ENCODE measurements at places on chromosomes 1 and 21. TPM values are rescaled to one million over a fixed set of nuclear protein-coding genes. Genes with fewer than 3 reads are reported as not detected.

GRCh38 chr1:168230709-168231108 is 4.9 kb downstream of the SFT2D2 start:
- no peak for DNase-seq

DNA sequence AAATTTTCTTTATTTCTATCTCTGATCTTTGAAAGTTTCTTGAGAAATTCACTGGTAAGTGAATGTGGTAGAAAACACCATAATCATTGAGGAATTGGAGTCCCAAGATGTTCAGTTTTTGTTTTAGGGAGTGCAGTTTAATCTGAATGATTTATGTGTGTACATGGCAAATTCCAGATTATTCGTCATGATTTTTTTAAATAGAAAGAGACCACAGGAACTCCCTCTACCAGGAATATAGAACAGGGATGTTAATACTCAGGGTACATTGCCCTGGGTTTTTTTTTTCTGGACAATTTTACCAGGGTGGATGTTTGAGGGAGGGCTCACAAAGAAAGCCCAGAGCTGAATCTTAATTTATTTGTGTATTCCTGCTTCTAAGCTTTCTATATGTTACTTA is 109.0 kb downstream of the VPS13D start:
- no peak for DNase-seq

- no peak for DNase-seq
These were observed 5.9 kb upstream of the CAMK2N1 start for GRCh38 chr1:20491866-20492265.

DNALI1 gene
- not detected for total RNA-seq

FCN3 gene
- total RNA-seq, result not detected

MAP3K7CL gene
- not detected for total RNA-seq

RNF19B gene
- 30.8 TPM for total RNA-seq

GPR25 gene
- total RNA-seq, result not detected

ETV3L gene
- total RNA-seq, result not detected
